ENCODE measurements at places on chromosomes 2 and 18.

- no peak for DNase-seq
Observed at GRCh38 chr2:111910609-111911277, 12.3 kb downstream of the MERTK start.

DNA sequence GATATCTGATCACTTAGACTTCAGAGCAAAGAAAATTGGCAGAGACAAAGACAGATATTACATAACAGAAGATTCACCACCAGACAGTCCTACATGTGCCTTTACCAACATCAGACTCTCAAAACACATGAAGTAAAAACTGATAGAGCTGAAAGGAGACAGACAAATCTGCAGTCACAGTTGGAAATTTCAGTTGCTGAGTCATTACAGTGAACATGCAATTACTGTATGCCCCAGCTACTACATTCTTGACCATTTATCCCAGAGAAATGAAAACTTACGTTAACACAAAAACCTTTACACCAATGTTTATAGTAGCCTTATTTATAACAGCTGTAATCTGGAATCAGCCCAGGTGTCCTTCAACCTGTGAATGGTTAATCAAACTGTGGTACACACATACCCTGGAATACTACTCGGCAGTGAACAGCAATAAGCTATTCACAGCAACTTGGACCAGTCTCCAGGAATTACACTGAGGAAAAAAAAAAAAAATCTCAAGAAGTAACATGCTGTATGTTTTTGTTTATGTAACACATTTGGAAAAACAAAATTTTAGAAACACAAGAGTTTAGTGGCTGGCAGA is 7.5 kb upstream of the SCLY start:
- DNase-seq: no peak

DNA sequence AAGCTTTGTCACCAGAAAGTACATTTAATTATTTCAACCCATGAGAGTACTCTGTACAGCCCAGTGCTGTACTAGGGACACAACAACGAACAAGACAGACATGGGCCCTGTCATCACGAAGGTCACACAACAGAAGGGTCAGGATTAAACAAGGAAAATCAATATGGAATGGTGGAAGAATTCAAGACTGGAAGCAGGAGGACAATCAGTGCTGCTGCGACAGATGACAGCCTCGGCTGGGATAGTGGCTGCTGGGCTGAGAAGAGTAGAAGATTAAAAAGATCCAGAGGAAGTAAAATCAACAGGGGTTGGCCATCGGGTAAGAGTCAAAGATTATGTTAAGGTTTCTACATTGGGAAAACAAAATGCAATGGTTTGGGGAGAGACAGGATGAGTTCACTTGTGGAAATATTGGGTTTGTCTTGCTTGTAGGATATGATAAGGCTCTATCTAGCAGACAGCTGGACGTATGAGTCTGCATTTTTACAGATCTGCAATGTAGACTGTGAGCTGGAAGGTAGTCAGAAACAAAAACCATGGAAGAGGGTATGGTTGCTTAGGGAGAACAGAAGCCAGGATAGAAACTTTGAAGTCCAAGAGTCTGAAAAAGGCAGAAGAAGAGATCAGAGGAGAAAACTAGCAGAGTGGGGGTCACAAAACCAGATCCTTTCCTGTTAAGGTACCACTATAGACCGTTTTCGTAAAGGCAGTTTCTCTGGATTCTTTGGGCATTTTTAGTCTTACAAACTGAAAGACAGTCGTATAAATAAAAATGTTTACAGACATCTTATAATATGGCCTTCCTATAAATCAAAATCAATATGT is 84.1 kb downstream of the PRELID3A start:
- no peak for DNase-seq

GRCh38 chr18:63144748-63145147 is 174.8 kb downstream of the BCL2 start:
- DNase-seq: no peak

DNA sequence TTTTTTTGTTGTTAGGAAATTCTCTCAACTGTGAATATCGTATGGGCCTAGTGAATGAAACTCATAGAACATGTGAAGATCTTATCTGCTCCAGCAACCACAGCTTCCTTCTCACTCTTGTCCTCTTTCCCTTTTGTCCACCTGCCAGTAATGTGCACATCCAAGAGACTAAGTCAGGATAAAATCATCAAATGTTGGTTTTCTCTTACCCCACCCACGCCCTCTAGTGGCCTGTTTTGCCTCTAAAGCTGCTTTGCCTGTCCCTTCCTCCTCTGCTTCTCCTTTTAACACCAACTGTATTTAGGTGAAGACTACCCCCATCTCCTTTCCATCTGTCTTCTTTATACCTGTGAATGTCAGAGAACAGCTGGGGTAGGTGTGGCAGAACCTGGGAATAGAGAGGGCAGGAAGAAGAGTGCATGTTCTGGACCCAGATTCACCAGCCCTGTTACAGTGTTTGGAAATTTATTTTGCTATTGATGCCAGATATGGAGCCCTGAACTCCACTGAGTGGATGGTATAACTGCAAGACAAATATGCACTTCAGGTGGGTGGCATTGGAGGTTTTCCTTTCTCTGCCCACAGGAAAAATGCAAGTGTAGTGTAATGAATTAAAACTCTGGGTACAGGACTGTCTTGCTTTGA is 8.4 kb upstream of the MGAT5 start:
- DNase-seq: peak; percentile 39

GRCh38 chr2:167572883-167573619 is 674.3 kb downstream of the STK39 start:
- no peak for DNase-seq

- no peak for DNase-seq
Observed at GRCh38 chr18:47501946-47502345, 250.5 kb upstream of the SKOR2 start.

Data from right renal cortex interstitium (tissue), 3 donors.